ENCODE measurements at places on chromosomes 4 and X.
A peak's percentile ranks its signal among the peaks of the same experiment; 100 is the strongest.

GRCh38 chr4:26319949-26320537 is 771 bp upstream of the RBPJ start:
- DNase-seq, result peak; percentile 49

DNA sequence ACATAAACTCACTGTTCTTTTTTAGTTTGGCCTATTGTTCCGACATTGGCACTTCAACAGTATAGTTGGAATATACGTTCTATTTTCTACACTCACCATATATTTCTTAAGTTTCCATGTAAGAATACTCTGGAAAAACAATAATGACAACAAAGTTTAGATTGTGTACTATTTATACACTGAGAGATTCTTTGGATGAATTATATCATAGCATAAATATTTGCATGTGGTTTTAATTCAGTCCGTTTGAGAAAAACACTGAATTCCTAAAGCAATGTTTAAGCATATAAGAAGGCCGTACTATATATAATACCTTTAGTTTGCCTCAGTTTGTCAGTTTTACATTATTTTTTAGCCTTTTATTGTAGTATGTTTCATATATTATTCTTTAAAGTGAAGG is 82.4 kb downstream of the RAP1GDS1 start:
- no peak for DNase-seq

DNA sequence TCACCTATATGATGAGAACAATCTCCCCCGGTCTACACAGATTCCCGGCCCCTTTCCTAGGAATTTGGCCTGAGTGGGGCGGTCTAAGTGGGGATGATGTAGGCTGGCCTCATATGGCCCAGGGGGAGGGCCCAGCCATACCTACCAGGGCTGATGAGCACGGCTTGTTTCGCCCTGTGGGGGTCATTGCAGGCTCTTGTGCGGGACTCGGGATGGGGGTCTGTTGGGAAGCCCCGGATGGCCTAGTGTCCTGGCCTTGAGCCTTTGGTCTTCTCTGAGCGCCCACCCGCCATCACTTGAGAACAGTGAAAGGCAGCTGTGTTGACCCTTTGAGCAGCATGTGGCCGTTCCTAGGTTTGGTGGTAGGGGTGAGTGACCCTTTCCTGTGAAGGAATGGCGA is 4.8 kb upstream of the CTAG2 start:
- DNase-seq, result no peak

DNA sequence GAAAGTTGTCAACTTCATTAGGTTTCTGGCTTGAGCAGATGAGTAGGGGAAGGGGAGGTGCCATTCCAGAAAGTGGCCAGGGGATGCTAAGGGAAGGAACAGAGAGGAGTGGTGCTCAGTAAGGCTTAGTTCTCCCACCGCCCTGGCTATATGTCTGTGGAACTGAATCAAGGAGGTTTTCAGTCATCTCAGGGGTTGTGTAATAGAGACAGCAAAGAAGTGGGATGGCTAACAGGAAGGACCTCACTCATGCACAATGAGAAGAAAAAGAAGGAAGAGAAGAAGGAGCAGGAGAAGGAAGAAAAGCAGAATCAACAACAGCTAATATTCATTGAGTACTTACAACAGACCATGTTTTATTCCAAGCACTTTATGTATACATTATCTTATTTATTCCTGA is 368.7 kb downstream of the MID1IP1 start:
- no peak for DNase-seq

DNA sequence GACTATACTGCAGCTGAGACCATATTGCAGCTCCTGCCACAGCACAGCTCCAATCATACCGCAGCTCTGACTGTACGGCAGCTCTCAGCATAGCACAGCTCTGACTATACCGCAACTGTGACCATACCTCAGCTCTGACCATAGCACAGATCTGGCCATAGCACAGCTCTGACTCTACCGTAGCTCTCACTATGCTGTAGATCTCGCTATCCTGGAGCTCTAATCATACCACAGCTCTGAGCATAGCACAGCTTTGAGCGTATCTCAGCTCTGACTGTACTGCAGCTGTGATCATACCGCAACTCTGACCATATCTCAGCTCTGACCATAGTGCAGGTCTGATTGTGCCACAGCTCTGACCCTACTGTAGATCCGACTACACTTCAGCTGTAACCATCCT is 139.2 kb downstream of the ASMT start:
- no peak for DNase-seq

DNA sequence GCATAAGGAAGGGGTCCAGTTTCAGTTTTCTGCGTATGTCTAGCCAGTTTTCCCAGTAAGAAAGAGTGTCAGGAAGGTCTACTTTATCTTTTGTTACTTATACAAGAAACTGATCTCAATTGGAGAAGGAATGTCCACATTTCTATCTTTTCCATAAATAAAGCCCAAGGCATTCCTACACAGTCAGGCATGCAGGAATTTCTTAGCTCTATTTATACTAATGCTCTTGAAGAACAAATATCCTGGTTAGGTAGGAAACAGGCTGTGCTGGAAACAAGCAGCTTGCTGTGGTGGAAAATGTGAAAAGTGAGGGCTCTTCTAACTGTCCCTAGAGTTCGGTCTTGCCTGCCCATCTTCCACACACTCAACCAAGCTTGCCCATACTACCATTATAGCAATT is 37.9 kb upstream of the PITX2 start:
- no peak for DNase-seq

- no peak for DNase-seq
Observed at GRCh38 chr4:36914106-36914505, 330.4 kb upstream of the NWD2 start.

DNA sequence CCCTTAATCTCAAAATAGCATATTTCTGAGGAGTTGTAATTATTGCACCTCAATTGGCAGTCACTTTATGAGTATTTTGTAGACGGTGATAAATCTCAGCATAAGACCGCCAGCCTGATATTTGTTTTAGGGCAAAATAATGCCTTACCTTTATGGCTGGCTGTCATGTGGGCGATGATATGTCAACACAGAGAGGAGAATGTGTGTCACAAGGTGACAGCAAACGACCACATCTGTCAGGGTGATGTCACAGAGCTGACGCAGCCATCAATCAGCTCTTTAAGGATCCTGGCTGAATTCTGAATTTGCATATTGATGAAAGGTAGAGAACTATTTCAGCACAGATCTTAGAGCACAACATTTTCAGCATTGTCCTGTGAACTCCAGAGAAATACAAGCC is 209.7 kb downstream of the CEP135 start:
- DNase-seq, result no peak
